Osteoblast (primary cell): ENCODE measurements at places on chromosomes 3 and 15. TPM values are rescaled to one million over a fixed set of nuclear protein-coding genes. Genes with fewer than 3 reads are reported as not detected.
A peak's percentile ranks its signal among the peaks of the same experiment; 100 is the strongest.

Gene NFKBIZ
- total RNA-seq = 51.9 and 55.0 TPM in 2 replicates

Gene USF3
- total RNA-seq = 10.5 and 11.2 TPM in 2 replicates

DNA sequence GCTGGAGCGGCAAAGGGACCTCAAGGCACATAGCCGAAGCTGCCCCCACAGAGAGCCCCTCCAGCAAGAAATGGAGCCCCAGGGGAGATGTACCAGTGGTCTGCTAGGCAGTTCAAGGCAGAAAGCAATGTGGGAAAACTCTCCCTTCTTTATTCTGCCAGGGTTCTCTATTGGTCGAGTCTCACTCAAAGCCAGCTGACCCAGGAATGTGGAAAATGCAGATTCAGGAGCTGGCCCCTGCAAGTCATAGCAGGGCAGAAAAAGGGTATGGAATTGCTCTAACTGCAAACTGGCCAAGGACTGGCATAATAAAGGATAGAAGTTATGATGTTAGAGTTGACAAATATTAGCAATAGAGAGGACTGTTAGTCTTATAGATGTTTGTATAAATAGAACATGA, 4.0 kb upstream of the TOPAZ1 start:
- H3K36me3 ChIP-seq = no peaks in the 10 kb centered on the region
- no peak for DNase-seq
- no peak overlapping the region for H3K4me3 ChIP-seq
- H3K4me1 ChIP-seq = no peaks in the 10 kb centered on the region

GRCh38 chr3:8840556-8840955, 71.1 kb upstream of the OXTR start:
- no peak for DNase-seq
- H3K27me3 ChIP-seq = no peaks in the 10 kb centered on the region
- H3K27ac ChIP-seq = peak overlapping the region; percentile 29
- peaks cover 25% of the 10 kb centered on the region for H3K4me1 ChIP-seq
- no peaks in the 10 kb centered on the region for H3K36me3 ChIP-seq

- H3K27ac ChIP-seq = peak overlapping the region; percentile 77
- no peaks in the 10 kb centered on the region for H3K27me3 ChIP-seq
Observed at GRCh38 chr3:55333923-55334322, 153.2 kb downstream of the WNT5A start.

DNA sequence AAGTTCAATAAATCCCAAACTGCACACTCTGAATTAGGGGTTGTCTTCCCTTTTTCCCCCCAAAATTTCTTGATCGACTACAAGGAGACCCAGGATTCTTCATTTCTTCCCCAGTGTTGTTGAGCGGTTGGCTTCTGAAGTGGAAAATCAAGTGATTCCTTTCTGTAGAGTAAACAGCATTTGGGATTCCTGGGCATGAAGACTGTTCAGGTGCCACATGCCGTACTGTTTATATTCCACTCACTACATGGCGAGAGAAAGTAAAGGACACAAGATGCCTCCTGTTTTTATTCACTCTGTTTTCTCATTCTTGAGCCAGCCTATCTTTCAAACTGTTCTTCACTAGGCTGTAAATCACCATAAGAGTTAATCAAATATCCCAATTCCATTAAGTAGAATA, 12.6 kb downstream of the FSTL1 start:
- H3K27ac ChIP-seq = peak overlapping the region; percentile 87
- DNase-seq = no peak
- peaks cover 90% of the 10 kb centered on the region for H3K4me1 ChIP-seq
- H3K4me3 ChIP-seq = no peak overlapping the region
